ENCODE measurements at places on chromosomes 7 and 10.

DNA sequence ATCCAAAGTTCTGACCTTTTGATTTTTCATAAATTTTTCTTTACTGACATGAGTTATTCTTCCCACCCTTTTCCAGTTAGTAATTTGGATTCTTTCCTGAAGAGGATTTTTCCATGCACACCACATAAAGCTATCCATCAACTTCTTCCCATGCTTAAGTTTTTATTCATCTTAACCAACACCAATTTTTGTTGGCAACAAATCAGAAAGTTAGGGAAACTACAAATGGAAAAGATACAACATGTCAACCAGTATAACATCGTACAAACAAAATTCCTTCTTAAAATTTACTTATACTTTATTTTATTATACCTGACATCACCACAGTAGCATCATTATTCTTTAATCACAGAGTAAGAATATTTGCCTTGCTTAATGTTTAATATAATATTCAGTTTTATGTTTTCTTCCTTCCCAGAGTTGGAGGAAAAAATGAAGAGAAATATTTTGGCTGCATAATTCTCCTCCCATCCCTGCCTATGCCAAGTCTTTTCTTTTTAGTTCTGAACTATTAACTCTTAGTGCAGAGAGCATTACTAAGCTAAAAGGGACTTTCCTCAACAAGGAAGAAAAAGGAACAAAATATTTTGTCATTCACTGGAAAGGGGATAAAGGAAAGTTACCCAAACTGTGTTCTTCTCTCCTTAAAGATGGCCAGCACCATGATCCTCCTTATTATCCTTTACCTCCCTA lies 67.5 kb upstream of the MEOX2 start:
- no peak for DNase-seq

- DNase-seq = no peak
Measured at GRCh38 chr7:44398953-44399574, 73.7 kb upstream of the CAMK2B start.

- DNase-seq = no peak
Measured at GRCh38 chr10:128612195-128612594, 486.0 kb upstream of the MKI67 start.

GRCh38 chr10:31615129-31615528 lies 296.1 kb downstream of the ZEB1 start:
- no peak for DNase-seq

- DNase-seq = no peak
Measured at GRCh38 chr10:121268363-121268762, 329.9 kb downstream of the FGFR2 start.

DNA sequence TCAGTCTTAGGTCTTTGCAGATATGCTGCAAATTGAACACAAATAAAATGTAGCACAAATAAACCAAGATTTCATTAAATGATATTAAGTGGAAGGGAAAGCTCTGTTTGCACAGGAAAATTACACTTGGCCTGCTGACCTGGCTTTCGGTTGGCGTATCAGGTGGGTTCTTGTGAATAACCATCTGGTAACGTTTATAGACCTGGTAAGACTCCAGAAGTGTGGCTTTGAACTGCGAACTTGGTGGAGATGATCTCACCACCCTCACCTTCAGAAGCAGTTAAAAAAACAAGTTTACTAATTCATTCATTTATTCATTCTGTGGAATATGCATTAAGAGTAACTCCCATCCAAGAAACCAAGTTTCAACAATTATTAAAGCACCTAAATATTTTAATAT lies 28.1 kb downstream of the ATE1 start:
- DNase-seq = no peak

GRCh38 chr7:127536741-127537140 lies 48.7 kb downstream of the GCC1 start:
- no peak for DNase-seq

DNA sequence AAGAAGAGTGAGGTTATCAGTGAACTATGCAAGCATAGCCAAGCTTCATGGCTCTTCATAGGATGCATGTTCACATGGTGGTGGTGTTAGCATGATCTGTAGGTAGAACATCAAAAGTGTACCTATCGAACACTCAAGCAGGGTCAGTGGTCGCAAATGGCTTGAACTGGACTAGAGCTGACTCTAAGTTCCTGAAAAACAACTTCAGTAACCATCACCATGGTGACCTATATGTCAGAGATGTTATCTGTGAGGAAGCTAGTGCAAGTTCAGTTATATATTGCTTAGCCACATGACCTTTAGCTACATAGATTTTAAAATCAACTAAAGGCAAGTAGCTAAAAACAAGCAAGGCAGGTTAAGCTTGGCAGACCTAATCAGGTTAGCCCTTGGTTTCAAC lies 163.1 kb upstream of the AGR3 start:
- no peak for DNase-seq

- no peak for DNase-seq
Measured at GRCh38 chr10:118800920-118801319, 46.1 kb upstream of the CACUL1 start.

DNA sequence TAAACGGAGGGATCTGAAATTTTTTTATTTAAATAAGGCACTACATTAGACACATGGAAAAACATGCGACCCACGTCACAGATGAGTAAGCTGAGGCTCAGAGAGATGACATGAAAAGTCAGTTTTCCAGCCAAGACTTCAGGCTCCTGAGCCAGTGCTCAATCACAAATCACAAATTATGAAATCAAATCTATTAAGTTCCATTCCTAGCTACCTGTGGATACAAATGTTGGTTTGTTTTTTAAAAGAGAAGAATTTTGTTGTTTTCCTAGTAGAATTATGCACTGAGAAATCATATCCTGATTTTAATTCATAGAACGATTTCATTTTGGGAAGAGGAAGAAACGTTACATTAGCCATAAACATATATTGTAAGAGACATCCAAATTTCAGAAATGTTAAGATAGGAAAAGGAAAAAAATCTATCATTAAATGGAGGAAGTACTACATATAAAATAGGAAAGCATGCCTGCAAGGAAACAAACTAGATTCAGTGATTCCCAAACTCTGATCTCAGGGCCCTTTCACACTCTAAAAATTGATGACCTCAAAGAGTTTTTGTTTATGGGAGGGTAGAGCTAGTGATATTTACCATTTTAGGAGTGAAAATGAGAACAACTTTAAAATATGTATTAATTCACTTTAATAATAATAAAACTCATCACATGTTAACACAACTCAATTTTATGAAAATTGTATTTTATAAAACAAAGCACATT lies 340.4 kb downstream of the PARD3 start:
- no peak for DNase-seq

All from epithelial cell of prostate (primary cell).